ENCODE measurements at places on chromosomes 12 and 14. TPM values are rescaled to one million over a fixed set of nuclear protein-coding genes. Genes with fewer than 3 reads are reported as not detected.

The RALGAPA1 gene
- total RNA-seq = 64.9 TPM

The PCK2 gene
- total RNA-seq = 42.8 TPM

The IFI27 gene
- 340 TPM for total RNA-seq

GRCh38 chr12:116864371-116865160, 16.7 kb downstream of the HRK start:
- no peak overlapping the region for H3K4me3 ChIP-seq
- no peaks in the 10 kb centered on the region for H3K36me3 ChIP-seq
- no peaks in the 10 kb centered on the region for H3K27me3 ChIP-seq
- H3K27ac ChIP-seq = no peak overlapping the region

DNA sequence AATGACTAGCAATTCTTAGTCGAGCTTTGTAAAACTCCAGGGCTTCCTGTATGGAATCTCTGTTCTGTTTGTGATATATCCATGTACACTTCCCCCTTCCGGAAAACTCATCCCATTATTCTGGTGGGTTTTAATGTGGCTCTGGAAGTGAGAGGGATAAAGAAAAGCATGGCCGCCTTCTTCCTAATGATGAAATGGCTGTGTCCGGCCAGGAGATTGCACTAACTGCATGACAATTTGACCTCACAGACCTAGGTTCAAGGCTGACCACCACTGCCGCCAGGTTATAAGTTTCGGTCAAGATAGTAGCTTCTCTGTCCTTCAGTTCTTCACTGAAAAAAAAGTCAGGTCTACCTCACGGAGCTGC, 41.0 kb upstream of the NPAS3 start:
- H3K36me3 ChIP-seq = no peaks in the 10 kb centered on the region
- peak overlapping the region; percentile 58 for H3K27ac ChIP-seq
- H3K27me3 ChIP-seq = no peaks in the 10 kb centered on the region

GRCh38 chr14:94136575-94137331, 7.3 kb upstream of the IFI27L2 start:
- no peak overlapping the region for H3K4me3 ChIP-seq
- no peaks in the 10 kb centered on the region for H3K36me3 ChIP-seq
- H3K4me1 ChIP-seq = peaks cover 7% of the 10 kb centered on the region
- peak; percentile 92 for DNase-seq

DNA sequence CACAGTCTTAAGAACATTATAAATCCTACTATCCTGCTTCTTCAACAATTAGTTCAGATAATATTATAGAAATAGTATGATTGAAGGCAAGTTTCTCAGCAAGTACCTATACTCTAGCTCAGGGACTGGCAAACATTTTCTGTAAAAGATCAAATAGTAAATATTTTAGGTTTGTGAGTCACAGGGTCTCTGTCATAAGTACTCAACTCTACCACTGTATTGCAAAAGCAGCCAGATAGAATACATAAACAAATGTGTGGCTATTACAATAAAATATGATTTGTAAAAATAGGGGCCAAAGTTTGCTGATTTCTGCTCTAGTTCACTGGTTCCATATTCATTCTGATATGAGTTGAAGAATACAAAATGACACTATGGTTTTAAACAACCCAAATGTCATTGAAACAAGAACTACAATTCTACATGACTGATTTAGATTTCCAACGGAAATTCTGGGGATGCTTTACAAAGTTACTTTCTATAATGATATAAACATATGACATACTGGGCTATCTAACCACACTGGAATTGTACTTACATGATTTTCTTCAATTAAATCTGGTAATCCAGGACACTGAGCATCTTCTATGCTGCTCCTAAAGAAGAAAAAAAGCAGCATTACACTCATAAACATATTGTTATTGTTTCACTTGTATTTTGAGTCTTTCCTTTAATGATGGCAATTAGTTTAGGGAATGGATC, 23.2 kb downstream of the LGALS3 start:
- no peaks in the 10 kb centered on the region for H3K4me1 ChIP-seq
- DNase-seq = no peak
- H3K4me3 ChIP-seq = no peak overlapping the region
- H3K27me3 ChIP-seq = no peaks in the 10 kb centered on the region

DNA sequence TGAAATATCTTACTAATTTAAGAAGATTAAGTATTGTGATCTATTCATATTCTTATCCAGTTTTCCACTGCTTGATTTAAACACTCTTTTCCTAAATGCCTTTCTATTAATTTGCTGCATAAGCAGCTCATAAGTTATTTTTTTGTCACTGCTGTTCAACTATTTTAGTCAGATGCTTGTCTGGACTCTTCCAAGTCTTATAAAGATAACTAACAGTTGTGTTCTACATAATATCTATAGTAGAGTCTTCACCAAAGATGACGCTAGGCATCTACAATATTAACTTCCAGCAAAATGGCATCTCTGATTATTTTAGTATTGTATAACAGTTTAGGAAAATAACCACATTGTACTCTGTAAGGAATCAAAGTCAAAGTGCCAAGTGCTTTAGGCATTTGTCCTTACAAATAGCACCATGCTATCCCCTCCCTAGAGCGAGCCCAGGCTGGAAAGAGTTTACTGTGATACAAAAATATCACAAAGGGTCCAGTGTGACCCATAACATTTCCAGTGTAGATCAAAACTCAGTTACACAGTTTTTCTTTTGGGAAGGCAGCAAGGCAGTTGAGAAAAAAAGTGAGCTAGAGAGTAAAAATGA, 98.2 kb downstream of the DENND5B start:
- no peak for DNase-seq
- no peak overlapping the region for H3K27ac ChIP-seq
- H3K27me3 ChIP-seq = no peaks in the 10 kb centered on the region
- no peak overlapping the region for H3K4me3 ChIP-seq
- no peaks in the 10 kb centered on the region for H3K4me1 ChIP-seq

DNA sequence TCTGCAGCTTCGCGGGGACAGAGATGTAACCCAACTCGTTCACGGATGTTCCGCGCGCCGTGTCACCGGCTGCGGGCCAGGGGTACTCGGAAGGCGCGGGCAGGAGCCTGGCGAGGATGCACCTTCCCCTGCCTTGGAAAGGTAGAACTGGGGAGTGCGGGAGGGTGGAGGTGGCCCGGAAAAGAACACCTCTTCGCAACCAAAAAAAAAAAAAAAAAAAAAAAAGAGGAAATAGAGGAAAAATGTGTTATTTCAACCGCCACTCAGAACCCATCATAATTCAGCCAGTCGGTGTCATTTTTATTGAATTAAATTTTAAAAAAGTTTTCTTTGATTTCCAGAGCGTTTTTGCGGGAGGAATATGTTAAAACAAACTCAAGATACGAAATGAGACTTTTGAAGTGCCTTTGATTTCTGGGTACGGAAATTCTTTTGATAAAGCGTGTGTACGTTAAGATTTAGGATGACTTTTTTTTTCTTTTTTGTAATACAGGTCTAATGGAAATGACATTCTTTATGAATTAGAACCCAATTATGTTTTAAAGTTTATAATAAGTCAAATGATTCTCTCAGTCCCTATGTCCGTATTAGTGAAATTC, 8.9 kb downstream of the CDKN1B start:
- peak overlapping the region; percentile 97 for H3K27ac ChIP-seq
- peak overlapping the region; percentile 91 for H3K4me3 ChIP-seq
- peaks cover 33% of the 10 kb centered on the region for H3K4me1 ChIP-seq

GRCh38 chr14:56087671-56088471, 30.3 kb upstream of the PELI2 start:
- no peaks in the 10 kb centered on the region for H3K36me3 ChIP-seq
- DNase-seq = no peak
- no peak overlapping the region for H3K27ac ChIP-seq
- no peak overlapping the region for H3K4me3 ChIP-seq
- H3K27me3 ChIP-seq = no peaks in the 10 kb centered on the region
- H3K4me1 ChIP-seq = peaks cover 6% of the 10 kb centered on the region

- H3K4me1 ChIP-seq = no peaks in the 10 kb centered on the region
- H3K27ac ChIP-seq = no peak overlapping the region
- no peak for DNase-seq
- no peaks in the 10 kb centered on the region for H3K36me3 ChIP-seq
- no peak overlapping the region for H3K4me3 ChIP-seq
- no peaks in the 10 kb centered on the region for H3K27me3 ChIP-seq
Measured at GRCh38 chr14:57080691-57081090, 188.0 kb downstream of the EXOC5 start.

DNA sequence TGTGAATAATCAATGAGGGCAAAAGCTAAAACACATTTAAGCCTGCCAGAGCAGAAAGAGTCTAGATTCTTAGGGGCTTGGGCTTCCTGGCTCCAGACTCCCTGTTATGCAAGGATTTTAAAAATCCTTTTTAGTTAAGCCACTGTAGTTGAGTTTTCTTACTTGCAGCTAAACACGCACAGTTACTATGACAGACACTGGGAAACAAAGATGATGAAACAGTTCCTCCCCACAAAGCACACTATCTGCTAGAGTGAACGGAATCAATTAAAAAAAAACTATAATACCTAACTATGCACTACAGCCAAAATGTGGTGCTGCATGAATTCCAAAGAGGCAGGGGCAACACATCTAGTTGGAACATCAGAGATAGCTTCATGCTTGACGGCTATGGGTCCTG, 28.2 kb downstream of the RPS6KA5 start:
- no peak for DNase-seq
- H3K27me3 ChIP-seq = no peaks in the 10 kb centered on the region
- H3K27ac ChIP-seq = no peak overlapping the region
- H3K4me3 ChIP-seq = no peak overlapping the region
- H3K4me1 ChIP-seq = peaks cover 7% of the 10 kb centered on the region
- H3K36me3 ChIP-seq = no peaks in the 10 kb centered on the region

- no peaks in the 10 kb centered on the region for H3K36me3 ChIP-seq
- no peak overlapping the region for H3K27ac ChIP-seq
- H3K4me3 ChIP-seq = peak overlapping the region; percentile 59
- DNase-seq = no peak
- H3K27me3 ChIP-seq = peaks cover 61% of the 10 kb centered on the region
Measured at GRCh38 chr14:69259168-69259526, 811 bp upstream of the GALNT16 start.

DNA sequence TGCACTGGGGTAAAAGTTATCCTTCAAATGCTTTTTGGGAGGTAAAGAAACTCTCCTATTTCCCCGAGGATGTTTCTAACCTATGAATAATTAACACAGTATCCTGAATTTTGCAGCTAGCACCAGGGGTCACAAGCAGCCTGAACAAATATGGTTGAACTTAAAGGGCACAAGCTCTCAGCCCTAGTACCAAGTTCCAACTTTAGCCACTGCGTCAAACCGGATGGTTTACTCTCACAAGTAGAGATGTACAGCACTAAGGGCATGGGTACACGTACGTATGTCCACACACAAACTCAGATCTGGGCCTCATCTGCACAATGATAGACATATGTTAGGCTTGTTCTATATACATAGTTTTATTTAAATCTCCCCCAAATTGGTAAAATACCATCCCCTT, 4.7 kb downstream of the CCDC88C start:
- H3K27ac ChIP-seq = peak overlapping the region; percentile 60
- DNase-seq = no peak
- peaks cover 32% of the 10 kb centered on the region for H3K4me1 ChIP-seq
- H3K36me3 ChIP-seq = no peaks in the 10 kb centered on the region
- H3K4me3 ChIP-seq = no peak overlapping the region

- H3K27ac ChIP-seq = no peak overlapping the region
- no peak overlapping the region for H3K4me3 ChIP-seq
- peaks cover 54% of the 10 kb centered on the region for H3K36me3 ChIP-seq
- no peaks in the 10 kb centered on the region for H3K4me1 ChIP-seq
Measured at GRCh38 chr12:116950628-116951325, 40.0 kb downstream of the FBXW8 start.

DNA sequence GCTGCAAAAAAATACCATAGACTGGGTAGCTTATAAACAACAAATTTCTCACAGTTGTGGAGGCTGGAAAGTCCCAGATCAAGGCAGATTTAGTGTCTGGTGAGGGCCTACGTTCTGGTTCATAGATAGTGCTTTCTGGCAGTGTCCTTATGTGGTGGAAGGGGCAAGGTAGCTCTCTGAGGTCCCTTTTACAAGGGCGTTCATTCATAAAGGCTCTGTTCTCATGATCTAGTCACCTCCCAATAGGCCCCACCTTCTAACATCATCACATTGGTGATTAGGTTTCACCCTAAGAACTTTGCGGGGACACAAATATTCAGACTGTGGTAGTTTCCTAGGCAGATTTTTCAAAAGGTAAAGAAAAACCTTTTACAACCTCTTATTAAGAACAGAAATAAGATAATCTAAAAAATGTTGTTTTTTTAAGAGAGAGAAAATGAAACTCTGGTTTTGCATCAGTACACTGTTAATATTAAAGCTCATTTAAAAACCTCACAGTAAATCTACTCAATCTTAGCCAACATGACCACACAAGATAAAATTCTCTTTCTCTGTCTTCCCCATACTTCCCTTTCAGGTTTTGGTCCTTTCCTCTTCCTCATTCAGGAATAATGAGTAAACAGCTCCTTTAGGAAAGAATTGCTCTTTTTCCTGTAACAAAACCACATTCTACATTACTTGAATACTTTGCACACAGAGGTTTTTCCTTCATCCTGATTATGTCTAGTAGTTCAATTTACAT, 117.5 kb downstream of the UNC79 start:
- no peaks in the 10 kb centered on the region for H3K27me3 ChIP-seq
- DNase-seq = no peak
- H3K27ac ChIP-seq = no peak overlapping the region
- no peaks in the 10 kb centered on the region for H3K4me1 ChIP-seq
- H3K36me3 ChIP-seq = no peaks in the 10 kb centered on the region
- H3K4me3 ChIP-seq = no peak overlapping the region

- H3K27ac ChIP-seq = no peak overlapping the region
- no peaks in the 10 kb centered on the region for H3K27me3 ChIP-seq
- no peak for DNase-seq
- no peaks in the 10 kb centered on the region for H3K36me3 ChIP-seq
- no peak overlapping the region for H3K4me3 ChIP-seq
Measured at GRCh38 chr12:128693115-128693514, 130.6 kb downstream of the SLC15A4 start.

- no peak for DNase-seq
- H3K4me3 ChIP-seq = no peak overlapping the region
- no peaks in the 10 kb centered on the region for H3K27me3 ChIP-seq
- H3K4me1 ChIP-seq = peaks cover 13% of the 10 kb centered on the region
- H3K27ac ChIP-seq = peak overlapping the region; percentile 36
- H3K36me3 ChIP-seq = no peaks in the 10 kb centered on the region
Measured at GRCh38 chr14:96225745-96226151, 21.1 kb downstream of the BDKRB2 start.
